Progenitor cell of endocrine pancreas (in vitro differentiated cells): ENCODE measurements at places on chromosomes 13 and 19. TPM values are rescaled to one million over a fixed set of nuclear protein-coding genes. Genes with fewer than 3 reads are reported as not detected.

PABPC3 gene
- total RNA-seq, result 0.26 and 0.49 TPM in 2 replicates

PGLYRP1 gene
- total RNA-seq, result not detected in 2 replicates

SLC15A1 gene
- total RNA-seq, result 0.53 and 1.2 TPM in 2 replicates

ELF1 gene
- 87.7 and 89.7 TPM in 2 replicates for total RNA-seq

SARS2 gene
- 68.2 and 74.7 TPM in 2 replicates for total RNA-seq

DNA sequence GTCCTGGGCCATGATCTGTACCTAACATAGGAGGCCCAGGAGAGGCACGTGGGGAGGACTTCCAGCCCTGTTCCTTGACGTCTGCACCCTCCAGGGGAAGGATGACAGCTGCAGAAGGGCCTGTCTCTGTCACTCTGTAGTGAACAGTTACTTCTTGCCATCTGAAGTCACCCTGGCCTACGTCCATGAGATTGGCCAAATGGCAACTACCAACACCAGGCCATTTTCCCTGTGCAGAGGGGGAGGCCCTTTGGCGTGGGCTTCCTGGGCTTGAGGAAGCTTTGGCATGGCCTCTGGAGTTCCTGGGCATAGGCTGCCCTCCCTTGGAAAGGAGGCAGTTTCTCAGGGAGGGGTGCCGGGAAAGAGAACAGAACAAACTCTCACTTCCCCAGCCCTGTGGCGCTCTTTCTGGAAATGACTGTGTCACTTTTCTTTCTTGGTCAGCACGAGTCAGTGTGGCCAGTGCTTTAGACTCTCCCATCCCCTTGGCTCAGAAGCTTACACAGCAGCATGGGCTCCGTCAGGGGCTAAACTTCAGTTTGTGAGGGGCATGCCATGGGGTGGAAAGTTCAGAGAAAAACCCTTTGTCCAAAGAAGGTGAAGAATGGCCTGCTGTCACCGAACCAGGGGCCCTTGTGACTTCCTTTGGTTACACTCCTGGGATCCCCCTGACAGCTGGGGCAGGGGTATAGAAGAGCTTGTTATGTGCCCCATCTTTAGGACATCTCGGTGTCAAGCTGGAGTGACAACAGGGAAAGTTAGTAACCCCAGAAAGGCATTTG lies 5.3 kb downstream of the CARM1 start:
- peak overlapping the region; percentile 38 for H3K27ac ChIP-seq
- no peaks in the 10 kb centered on the region for H3K27me3 ChIP-seq
- peaks cover 27% of the 10 kb centered on the region for H3K4me1 ChIP-seq
- DNase-seq, result no peak
- no peak overlapping the region for H3K4me3 ChIP-seq

GRCh38 chr13:75334634-75335447 lies 147.1 kb downstream of the TBC1D4 start:
- H3K4me3 ChIP-seq, result no peak overlapping the region
- no peaks in the 10 kb centered on the region for H3K27me3 ChIP-seq
- peaks cover 47% of the 10 kb centered on the region for H3K4me1 ChIP-seq
- H3K36me3 ChIP-seq, result peaks cover 10% of the 10 kb centered on the region
- no peak for DNase-seq

GRCh38 chr13:35979361-35979951 lies 151.7 kb downstream of the DCLK1 start:
- H3K4me1 ChIP-seq, result no peaks in the 10 kb centered on the region
- H3K27ac ChIP-seq, result no peak overlapping the region
- H3K4me3 ChIP-seq, result no peak overlapping the region
- H3K27me3 ChIP-seq, result no peaks in the 10 kb centered on the region
- H3K36me3 ChIP-seq, result no peaks in the 10 kb centered on the region

GRCh38 chr13:78631077-78631476 lies 27.7 kb upstream of the POU4F1 start:
- H3K27ac ChIP-seq, result no peak overlapping the region
- peaks cover 37% of the 10 kb centered on the region for H3K36me3 ChIP-seq
- peaks cover 7% of the 10 kb centered on the region for H3K4me1 ChIP-seq
- H3K27me3 ChIP-seq, result no peaks in the 10 kb centered on the region
- H3K4me3 ChIP-seq, result no peak overlapping the region

DNA sequence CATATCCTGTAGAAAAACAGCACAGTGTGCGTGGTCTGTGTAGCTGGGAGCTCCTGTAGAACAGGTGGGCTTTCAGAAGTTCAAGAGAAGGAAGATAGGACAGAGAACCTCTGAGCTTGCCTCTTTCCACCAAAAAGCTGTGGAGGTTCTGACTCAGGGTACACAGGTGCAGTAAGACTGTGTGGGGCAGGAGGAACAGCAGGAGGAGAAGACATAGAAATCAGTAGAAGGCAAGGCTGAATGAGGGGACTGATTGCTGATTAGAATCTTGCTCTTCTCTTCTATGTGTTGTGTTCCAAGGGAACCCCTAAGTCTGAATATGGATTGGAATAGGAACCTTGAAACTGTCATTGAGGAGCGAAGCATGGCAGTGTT lies 122.7 kb downstream of the AKAP11 start:
- no peaks in the 10 kb centered on the region for H3K4me1 ChIP-seq
- no peak overlapping the region for H3K4me3 ChIP-seq
- H3K27ac ChIP-seq, result no peak overlapping the region
- H3K27me3 ChIP-seq, result peaks cover 9% of the 10 kb centered on the region
- no peak for DNase-seq

- no peak overlapping the region for H3K27ac ChIP-seq
- H3K4me3 ChIP-seq, result no peak overlapping the region
- no peak for DNase-seq
- no peaks in the 10 kb centered on the region for H3K36me3 ChIP-seq
- H3K27me3 ChIP-seq, result peaks cover 13% of the 10 kb centered on the region
These were observed 3.4 kb downstream of the TBXA2R start for GRCh38 chr19:3603121-3603811.

DNA sequence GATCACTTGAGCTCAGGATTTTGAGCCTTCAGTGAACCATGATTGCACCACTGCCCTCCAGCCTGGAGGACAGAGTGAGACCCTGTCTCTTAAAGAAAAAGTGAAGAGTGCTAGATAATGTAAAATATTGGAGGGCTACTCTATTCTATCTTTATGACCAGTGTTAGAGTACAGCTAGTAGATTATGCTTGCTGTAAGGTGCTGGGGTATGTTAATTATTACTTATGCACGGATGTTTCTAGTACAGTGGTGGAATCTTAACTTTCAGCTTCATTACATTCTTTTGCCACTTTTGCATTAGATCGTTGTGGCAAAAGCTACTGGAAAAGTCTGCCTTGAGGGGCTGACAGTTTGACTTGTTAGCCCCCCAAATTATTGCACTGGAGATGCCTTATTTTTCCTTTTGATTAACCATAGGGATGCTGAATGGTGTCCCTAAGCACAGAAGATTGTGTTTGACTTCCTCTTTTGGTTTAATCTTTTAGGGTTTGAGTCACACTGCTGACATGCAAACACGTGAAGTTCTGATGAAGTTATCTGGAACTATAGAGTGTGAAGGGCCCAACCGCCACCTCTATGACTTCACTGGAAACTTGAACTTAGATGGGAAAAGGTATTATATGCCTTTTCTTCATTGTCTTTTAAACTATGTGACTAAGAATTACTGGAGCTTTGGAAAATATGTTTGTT lies 169.8 kb downstream of the ATP8A2 start:
- H3K36me3 ChIP-seq, result no peaks in the 10 kb centered on the region
- no peak overlapping the region for H3K4me3 ChIP-seq
- DNase-seq, result no peak
- H3K27me3 ChIP-seq, result peaks cover 3% of the 10 kb centered on the region
- no peak overlapping the region for H3K27ac ChIP-seq

DNA sequence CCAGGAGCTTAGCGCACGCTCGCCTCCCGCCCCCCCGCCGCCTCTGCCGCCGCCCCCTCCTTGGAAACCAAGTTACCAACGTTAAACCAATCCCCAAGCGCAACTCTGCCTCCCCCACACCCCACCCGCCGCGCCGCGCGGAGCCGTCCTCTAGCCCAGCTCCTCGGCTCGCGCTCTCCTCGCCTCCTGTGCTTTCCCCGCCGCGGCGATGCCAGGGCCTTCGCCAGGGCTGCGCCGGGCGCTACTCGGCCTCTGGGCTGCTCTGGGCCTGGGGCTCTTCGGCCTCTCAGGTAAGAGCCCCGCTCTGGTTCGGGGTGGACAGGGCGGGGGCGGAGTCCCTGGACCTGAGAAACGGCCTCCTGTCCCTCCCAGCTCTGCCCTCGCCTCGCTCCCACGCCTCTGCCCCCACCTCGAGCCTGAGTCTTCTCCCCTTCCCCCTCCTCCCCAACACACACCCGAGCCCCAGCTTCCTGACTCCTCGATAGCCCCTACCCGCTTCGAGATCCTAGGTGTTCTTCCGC lies at the start of gene ICAM5:
ICAM5 (plus strand) TSS at position 117 of the 521 bp plus-strand sequence; CDS start at position 209, 92 bp downstream.
- no peaks in the 10 kb centered on the region for H3K36me3 ChIP-seq
- no peak within 1 kb of the TSS for H3K27ac ChIP-seq
- peak within 1 kb of the TSS; percentile 52 for H3K4me3 ChIP-seq

GRCh38 chr19:19425170-19425875 lies 19.8 kb downstream of the GATAD2A start:
- no peaks in the 10 kb centered on the region for H3K27me3 ChIP-seq
- H3K36me3 ChIP-seq, result no peaks in the 10 kb centered on the region
- no peak for DNase-seq
- no peak overlapping the region for H3K27ac ChIP-seq

DNA sequence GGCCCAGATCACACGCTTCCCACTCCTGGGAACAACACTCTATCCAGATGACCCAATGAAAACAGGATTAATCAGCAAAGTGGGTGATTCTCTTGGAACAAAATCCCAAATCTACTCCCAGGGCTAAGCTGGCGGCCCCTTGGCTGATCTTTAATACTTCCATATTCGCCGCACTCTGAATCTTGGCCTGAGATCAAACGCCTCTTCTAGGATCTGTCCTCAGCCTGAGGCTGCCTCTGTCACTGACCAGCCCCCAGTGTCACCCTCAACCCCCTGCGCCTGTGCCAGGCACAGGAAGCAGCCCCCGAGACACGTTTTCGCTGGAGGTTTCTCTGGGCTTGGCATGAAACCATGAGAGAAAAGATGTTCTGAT lies 2.4 kb upstream of the CTXN1 start:
- H3K27me3 ChIP-seq, result no peaks in the 10 kb centered on the region
- H3K36me3 ChIP-seq, result peaks cover 5% of the 10 kb centered on the region
- H3K27ac ChIP-seq, result no peak overlapping the region
- DNase-seq, result no peak
- peak overlapping the region; percentile 22 for H3K4me3 ChIP-seq
- peaks cover 6% of the 10 kb centered on the region for H3K4me1 ChIP-seq

DNA sequence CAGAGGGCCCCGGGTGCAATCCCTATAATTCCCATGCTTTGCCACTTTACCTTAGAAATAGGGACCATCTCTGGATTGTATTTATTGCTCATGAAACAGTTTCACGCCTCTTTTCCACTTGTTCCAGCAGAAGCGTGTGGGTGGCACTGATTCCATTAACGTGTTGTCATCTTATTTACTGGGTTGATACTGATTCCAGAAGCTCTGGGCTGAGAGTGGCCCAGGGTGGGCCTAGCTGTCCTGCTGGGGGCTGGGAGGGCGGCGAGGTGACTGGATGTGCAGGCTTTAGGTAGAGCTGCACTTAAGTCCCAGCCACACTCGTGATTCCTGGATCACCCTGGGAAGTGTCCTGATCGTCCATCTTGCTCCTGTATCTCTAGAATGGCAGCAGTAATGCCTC lies 155.0 kb downstream of the TEX29 start:
- H3K4me3 ChIP-seq, result no peak overlapping the region
- no peak for DNase-seq
- no peaks in the 10 kb centered on the region for H3K36me3 ChIP-seq
- no peaks in the 10 kb centered on the region for H3K4me1 ChIP-seq

GRCh38 chr19:46654621-46655152 lies 6.3 kb downstream of the DACT3 start:
- H3K4me3 ChIP-seq, result no peak overlapping the region
- H3K4me1 ChIP-seq, result peaks cover 6% of the 10 kb centered on the region
- peaks cover 44% of the 10 kb centered on the region for H3K27me3 ChIP-seq
- H3K27ac ChIP-seq, result no peak overlapping the region
- DNase-seq, result no peak
- H3K36me3 ChIP-seq, result peaks cover 4% of the 10 kb centered on the region

GRCh38 chr13:76389321-76389720 lies 496.9 kb downstream of the KCTD12 start:
- H3K4me1 ChIP-seq, result peaks cover 3% of the 10 kb centered on the region
- no peak overlapping the region for H3K27ac ChIP-seq
- no peaks in the 10 kb centered on the region for H3K27me3 ChIP-seq
- no peak overlapping the region for H3K4me3 ChIP-seq
- no peak for DNase-seq

DNA sequence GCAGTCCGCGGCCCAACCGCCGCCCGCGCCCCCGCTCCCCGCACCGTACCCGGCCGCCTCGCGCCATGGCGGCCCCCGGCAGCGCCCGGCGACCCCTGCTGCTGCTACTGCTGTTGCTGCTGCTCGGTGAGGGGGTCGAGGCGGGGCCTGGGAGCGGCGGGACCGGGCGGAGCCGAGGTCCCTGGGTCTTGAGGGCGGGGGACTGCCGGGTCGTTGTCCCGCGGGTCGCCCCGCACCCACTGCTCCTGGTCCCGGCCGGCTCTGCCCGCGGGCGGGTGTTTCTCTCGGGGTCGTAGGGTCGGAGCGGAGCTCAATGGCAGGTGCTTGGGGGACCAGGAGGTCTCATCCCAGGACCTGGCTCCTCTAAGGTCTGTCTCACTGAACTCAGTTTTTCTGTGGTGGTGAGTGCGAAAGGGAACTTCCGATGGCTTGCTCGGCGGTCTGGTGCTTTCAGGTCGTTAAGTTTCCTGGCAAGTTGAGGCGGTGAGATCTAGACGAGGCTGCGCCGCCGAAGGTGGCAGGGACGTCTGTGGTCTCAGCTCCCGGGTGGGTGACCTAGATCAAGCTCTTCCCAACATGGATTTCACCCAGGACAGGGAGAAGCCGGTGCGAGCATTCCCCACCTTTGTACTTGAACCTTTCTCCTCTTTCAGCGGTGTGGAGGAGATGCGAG lies 467 bp downstream of the LAMP1 start:
- H3K4me3 ChIP-seq, result peak overlapping the region; percentile 88
- H3K4me1 ChIP-seq, result peaks cover 17% of the 10 kb centered on the region
- peak; percentile 42 for DNase-seq
- H3K27ac ChIP-seq, result peak overlapping the region; percentile 97
- H3K27me3 ChIP-seq, result peaks cover 6% of the 10 kb centered on the region

GRCh38 chr19:10566658-10567410 lies 1.0 kb upstream of the KRI1 start:
- DNase-seq, result no peak
- H3K36me3 ChIP-seq, result no peaks in the 10 kb centered on the region
- H3K4me3 ChIP-seq, result peak overlapping the region; percentile 93

GRCh38 chr13:44822291-44822690 lies 167.0 kb downstream of the NUFIP1 start:
- no peak overlapping the region for H3K27ac ChIP-seq
- DNase-seq, result no peak
- H3K4me3 ChIP-seq, result no peak overlapping the region
- H3K36me3 ChIP-seq, result no peaks in the 10 kb centered on the region
- no peaks in the 10 kb centered on the region for H3K27me3 ChIP-seq
- peaks cover 8% of the 10 kb centered on the region for H3K4me1 ChIP-seq

DNA sequence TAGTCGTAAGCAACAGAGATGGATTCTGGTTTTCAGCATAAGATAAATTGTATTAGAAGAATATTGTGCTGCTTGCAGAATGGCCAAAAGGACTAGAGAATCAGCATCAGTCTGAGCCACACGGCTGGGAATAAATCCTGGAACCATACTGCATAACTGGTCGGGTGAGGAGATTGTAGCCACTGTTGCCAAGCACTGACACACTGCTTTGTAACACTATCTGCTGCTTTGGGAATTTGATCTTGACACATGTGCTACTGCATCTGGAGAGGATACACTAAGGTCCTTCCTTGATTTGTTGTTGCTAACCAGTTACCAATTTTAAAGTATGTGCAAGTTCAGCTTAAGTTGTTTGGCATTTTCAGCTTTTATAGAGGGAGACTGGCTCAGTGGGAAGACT lies 1.9 kb downstream of the HNRNPA1L2 start:
- H3K27ac ChIP-seq, result no peak overlapping the region
- H3K4me3 ChIP-seq, result no peak overlapping the region
- H3K36me3 ChIP-seq, result peaks cover 8% of the 10 kb centered on the region
- no peaks in the 10 kb centered on the region for H3K27me3 ChIP-seq
- DNase-seq, result no peak
